NCI-H187 (cell line): ENCODE measurements at places on chromosomes 12 and 14.

GRCh38 chr12:96155181-96155580 lies 39.0 kb upstream of the ELK3 start:
- no peak for DNase-seq

DNA sequence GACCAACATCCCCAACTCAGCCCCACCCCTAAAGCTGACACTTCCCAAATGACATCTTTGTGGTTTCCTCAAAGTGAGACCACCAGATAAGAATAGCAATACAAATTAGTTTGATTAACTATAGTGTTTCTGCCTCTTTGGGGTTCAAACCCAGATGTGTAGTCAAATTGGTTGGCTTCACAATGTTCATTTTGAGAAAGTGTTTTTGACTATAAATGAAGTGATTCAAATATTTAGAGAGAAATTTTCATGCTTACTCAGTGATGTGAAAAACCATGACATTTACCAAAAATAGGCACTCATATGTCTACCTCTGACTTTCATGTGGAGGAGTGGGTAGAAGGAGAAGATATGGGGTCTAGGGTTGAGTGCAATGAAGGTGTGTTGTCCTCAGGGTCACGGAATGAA lies 218.4 kb downstream of the BCAT1 start:
- DNase-seq: no peak

DNA sequence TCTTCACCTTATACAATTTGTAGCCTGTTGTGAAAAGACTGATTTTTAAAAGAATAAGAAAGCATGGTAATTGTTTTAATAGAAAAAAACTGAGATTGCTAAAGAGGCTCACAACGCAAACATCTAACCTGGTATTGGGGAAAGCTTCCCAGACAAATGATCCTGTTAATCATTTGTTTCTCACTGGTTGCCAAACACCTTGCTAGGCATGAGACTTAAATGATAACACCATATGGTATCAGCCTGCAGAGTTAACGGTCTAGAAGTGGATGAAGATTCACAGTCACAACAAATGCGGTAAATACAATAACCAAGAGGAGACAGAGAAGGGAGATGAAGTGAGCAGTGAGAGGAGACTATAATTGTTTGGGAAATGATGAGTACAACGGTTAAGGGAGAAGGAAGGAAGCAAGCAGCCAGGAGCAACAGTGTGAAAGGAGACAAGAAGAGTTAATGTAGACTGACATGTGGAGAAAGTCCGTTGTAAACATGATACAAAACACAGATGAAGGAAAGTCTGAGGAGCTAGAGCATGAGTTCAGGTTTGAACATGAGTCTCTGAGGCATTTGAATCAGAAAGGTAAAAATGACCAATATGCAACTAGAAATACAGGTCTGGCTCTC lies 19.8 kb downstream of the GXYLT1 start:
- DNase-seq: no peak

DNA sequence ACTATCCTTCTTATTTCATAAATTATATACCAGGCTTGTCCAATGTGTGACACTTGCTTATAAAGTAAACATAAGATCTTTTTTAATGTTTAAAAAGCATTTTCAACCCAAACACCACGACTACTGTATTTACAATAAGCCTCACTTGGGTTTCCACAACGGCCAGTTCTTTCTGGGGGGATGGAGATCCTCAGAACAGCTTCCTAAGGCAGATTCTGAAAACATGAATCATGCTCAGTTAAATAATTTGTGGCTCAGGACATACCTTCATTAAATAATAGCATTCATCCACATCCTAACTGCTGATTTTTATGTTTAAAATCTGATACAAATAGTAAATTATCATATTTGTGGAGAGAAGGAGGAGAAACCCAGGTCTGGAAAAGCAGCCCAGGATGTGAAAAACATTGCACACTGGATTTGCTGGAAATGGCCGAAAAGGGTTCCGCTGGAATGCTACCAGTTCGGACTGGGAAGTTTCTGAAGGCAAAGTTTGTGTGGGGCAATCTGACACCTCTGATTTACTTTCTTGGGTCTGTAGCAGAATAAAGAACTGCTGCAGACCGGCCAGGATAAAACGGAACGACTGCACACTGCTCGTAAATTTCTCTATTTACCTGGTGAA lies 597 bp downstream of the GLT8D2 start:
- no peak for DNase-seq

- no peak for DNase-seq
Measured at GRCh38 chr12:132426349-132427173, 63.4 kb upstream of the FBRSL1 start.

GRCh38 chr14:23074906-23075305 lies 17.6 kb upstream of the CDH24 start:
- no peak for DNase-seq

- DNase-seq: no peak
Measured at GRCh38 chr14:56342494-56342942, 224.3 kb downstream of the PELI2 start.

DNA sequence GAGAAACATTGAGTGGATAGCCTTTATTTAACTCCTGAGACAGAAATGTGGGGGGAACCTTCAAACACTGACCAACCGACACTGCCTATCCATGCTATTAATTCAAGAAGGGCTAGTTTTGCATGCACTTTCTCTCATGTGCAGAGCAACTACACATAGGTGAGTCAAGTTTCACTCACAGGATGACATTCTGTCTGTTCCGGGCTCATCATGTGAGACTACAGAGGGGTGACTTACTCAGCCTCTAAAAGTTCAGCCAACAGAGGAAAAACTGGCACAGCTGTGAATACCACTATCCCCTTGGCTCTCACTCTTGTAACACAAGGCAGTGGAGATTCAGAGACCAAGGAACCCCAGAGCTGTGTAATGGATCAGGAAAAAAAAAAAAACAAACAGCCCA lies 13.3 kb downstream of the BEST3 start:
- DNase-seq: no peak

DNA sequence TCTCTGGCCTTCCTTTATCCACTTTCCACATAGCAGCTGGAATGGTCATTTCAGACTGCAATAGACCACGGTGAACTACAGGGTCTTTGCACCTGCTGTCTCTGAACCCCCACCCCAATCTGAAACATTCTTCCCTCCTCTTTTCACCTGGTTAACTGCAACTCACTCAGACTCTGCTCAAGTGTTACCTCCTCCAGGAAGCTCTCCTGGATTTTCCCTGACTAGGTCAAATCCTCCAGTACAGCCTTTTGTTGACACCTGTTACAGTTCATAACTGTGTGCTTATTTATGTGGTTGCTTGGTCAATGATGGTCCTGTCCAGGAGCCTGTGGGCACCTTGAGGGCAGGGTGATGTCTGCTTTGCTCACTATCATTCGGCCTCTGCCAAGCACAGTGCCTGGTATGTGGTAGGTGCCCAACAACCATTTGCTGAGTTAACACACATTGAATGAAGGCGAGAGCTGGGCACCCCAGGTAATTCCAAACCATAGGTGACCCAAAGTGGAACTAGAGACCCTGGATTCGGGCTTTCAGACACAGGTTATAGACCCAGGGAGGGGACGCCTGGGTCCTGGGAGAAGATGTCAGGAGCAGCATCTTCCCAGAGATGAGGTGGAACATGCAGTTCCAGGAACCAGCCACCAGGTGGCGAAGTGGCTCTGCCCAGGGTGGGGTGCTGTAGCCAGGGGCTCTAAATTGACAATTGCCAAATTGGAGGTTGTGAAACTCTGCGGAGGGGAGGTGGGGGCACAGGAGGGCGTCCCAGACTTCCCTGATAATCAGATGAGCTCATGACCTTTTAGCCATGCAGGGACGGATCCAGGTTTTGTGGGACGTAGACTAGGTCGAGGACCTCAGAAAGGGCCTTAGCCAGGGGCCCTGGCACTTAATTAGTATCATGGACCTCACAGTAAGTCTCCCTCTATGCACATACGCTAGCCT lies 28.1 kb downstream of the TRPV4 start:
- no peak for DNase-seq

- DNase-seq: no peak
Measured at GRCh38 chr12:64395739-64396138, 5.2 kb upstream of the C12orf56 start.
